ENCODE measurements at places on chromosomes 6 and 20.

DNA sequence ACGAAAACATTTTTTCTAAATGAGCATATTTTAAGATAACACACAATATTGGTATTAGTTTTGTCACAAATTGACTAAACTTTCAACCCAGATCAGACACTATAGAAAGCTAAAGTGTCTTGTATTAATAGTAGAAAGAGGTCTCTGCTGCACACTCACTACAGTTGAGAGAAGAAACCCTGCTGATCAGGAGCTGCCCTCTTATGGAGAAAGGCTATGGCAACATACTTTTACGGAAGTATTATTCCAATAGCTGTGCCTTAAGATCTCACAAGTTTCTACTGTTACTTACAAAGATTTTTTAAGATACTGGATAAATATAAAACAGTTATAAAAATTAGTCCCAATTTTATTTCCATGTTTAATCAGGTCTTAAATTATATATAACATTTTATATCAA is 155.7 kb downstream of the RIMS1 start:
- peak; percentile 2 for DNase-seq

DNA sequence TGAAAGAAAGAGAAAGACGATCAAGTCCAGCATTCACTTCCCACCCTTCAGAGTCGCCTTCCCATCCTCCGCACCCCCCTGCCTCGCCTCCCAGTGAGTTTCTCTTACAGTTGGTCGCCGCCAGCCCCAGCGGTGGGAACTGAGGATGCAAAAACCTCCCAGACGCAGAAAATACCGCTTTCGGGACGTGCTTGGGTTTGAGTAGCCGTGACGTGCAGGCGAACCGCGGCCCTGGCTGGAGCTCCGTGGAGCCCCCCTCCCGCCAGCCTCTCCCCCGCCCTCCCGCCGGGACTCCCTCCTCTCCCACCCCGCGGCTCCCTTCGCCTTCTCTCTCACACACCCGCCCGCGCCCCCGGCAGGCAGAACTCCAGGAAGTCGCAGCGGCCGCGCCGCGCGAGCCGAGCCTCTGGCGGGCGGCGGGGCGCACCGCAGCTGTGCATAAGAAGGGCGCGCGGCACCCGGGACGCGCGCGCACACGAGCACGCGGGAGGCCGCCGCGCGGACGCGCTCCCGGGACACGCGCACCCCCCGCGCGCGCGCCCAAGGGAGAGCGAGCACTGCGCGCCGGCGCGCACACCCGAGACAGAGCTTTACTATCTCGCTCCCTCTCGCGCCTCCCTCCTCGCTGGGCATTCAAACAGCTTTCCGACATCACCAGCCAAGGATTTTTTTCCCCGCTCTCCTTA is at the start of gene ADGRB3:
Gene ADGRB3 (plus strand): TSS at position 557 of the 686 bp plus-strand sequence. CDS start 3,394 bp downstream, outside the sequence.
- peak; percentile 94 for DNase-seq

GRCh38 chr20:43285170-43285569 is 95.5 kb upstream of the PTPRT start:
- DNase-seq: no peak

DNA sequence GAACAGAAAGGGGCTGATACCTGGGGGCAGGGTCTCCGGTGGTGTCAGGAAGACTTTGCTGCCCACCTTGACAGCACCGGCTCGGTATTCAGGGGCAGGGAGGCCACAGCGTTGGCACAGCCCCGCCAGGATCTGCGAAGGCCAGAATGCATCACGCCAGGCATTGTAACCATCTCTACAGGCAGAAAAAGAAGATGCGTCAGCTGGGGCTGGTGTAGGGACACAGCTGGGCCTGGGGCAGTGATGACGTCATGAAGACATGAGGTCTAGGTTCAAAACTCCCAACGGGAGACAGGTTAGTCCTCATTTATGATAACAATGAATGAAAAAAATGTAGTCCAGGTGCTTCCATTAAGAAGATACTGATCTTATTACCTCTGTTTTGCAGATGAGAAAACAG is 22.0 kb downstream of the ERGIC3 start:
- DNase-seq: no peak

- peak; percentile 70 for DNase-seq
Observed at GRCh38 chr6:20291764-20292580, 79.7 kb upstream of the MBOAT1 start.

GRCh38 chr6:8219352-8219943 is 117.1 kb upstream of the EEF1E1 start:
- peak; percentile 9 for DNase-seq

DNA sequence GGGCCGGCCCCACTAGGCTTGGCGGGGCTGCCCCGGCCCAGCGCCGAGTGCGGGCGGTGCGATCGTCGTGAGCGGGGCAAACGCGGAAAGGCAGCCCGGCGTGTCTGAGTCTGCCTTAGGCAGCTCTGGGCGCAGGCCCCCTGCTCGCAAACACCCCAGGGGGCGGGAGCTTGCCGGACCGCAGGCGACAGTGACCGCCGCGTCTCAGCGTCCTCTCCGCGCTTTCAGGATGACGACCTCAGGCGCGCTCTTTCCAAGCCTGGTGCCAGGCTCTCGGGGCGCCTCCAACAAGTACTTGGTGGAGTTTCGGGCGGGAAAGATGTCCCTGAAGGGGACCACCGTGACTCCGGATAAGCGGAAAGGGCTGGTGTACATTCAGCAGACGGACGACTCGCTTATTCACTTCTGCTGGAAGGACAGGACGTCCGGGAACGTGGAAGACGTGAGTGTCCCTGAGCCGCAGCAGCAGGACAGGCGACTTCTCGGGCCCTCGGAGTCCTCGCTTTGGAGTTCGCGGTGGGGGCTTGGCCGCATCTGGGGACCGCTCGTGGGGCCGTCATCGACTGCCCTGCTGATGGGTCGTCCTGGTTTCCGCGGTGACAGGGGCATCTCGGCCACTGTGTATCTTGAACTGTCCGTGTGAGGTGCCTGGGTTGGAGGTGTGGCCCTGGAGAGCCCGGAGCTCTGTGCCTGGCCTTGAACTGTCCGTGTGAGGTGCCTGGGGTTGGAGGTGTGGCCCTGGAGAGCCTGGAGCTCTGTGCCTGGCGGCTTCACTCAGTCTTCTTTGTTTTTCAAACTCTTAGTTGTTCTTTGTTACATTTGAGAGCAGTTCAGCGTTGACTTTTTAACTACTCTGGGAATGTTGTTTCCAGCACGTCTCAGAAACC is 786 bp downstream of the ADRM1 start:
- peak; percentile 27 for DNase-seq

- DNase-seq: no peak
Observed at GRCh38 chr6:44594481-44594880, 207.0 kb downstream of the CDC5L start.

All from COR-L47 (cell line).